ENCODE measurements at places on chromosomes 11 and 22. TPM values are rescaled to one million over a fixed set of nuclear protein-coding genes. Genes with fewer than 3 reads are reported as not detected.

GRCh38 chr11:31479066-31479465 is 30.4 kb downstream of the IMMP1L start:
- no peak for DNase-seq

DNA sequence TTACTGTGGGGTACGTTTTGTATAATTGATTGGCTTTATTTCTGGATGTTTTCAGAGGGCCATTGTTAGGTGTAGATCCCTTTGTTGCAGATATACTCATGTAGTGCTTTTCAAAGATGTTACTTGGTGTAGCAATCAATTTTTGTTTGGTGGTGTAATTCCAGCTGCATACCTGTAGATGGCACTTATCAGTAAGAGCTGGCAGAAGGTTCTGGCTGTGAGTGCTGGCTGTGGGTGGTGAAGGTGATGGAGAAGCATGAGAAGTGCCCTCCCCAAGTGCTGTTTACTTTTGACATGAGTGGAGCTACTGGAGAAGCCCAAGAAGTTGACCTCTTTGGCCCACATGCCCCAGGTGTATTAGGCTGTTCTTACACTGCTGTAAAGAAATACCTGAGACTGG is 1074.9 kb downstream of the FAM181B start:
- no peak for DNase-seq

DNA sequence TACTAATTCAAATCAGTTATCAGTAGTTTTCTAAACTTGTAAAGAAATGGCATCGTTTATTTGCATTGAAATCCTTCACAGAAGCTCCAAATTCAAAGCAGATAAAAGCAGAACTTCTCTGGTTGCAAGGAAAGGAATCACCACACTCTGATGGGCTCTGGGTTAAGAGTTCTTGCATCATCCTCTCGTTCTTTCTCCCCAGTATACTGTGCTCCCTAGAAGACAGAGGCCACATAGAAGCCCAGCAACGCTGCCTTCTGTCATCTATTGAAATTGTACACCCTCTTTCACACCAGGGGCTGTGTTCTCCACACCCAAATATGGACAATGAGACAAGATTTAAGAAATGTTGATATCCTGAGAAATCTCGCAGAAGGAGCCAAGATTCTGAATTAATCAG is 29.3 kb downstream of the FAT3 start:
- DNase-seq, result no peak

The IL10RA gene
- total RNA-seq, result 16.1 TPM

GRCh38 chr22:33811686-33812085 is 108.6 kb downstream of the LARGE1 start:
- no peak for DNase-seq

The TMPRSS4 gene
- not detected for total RNA-seq
